ENCODE measurements at places on chromosomes 5 and 9.
A peak's percentile ranks its signal among the peaks of the same experiment; 100 is the strongest.

- DNase-seq: peak; percentile 75
Measured at GRCh38 chr5:157265714-157266285, at the start of gene CYFIP2. CYFIP2 (plus strand) TSS chr5:157266123; CDS start chr5:157285362, 19,239 bp downstream.

- peak; percentile 54 for DNase-seq
Measured at GRCh38 chr9:30301271-30301963, 2083.0 kb upstream of the ACO1 start.

DNA sequence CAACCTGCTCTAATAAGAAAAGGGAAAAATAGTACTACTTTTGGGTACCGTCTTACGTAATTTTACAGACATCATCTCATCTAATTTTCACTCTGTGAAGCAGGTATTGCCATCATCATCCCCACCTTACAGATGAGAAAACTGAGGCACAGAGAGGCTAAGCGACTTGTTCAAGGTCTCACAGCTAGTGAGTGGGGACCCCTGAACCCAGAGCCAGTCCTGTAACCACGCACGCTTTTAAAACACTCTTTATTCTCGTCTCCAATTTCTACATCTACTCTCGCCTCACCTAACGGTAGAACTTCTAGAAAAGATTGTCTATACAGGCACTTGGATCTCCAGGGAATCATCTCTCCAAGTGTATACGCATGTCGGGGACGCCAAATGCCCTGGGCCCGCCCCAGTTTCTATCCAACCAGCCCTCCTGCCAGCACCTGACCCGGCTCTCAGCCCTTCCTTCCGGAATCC is 1.5 kb upstream of the TRAF1 start:
- peak; percentile 82 for DNase-seq

DNA sequence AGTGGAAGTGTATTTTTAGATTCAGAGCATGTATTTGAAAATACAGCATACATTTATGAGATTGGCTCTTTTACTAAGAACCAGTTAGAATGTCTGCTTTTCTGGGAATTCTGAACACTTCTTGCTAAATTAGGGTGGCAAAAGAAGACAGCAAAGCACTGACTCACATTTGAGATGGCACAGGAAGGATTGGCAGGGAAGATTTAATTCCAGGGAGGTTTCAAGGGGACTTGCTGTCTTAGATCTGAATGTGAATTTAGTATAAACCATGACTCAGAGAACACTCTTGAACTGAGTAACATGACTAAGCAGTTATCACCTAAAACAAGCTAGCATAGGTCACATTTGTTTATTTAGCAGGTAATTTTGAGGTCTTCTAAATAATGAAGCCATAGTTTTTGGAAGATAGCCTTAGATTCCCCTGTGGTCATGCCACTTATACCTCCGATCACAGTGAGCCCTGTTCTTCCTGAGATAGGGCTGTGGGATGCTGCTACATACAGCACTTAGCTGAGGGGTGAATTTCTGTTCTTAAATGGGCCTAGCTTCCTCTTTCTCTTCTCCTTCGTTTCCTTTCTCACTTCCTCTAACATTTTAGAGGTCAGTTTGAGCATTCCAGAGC is 173.8 kb downstream of the PCSK1 start:
- no peak for DNase-seq

- no peak for DNase-seq
Measured at GRCh38 chr5:114430532-114430931, 68.7 kb downstream of the KCNN2 start.

- no peak for DNase-seq
Measured at GRCh38 chr9:124001458-124001799, 10.1 kb upstream of the LHX2 start.

Data from aorta (tissue), 5 donors.